ENCODE measurements at places on chromosomes 2 and 18.

- no peak for DNase-seq
These were observed 2120.4 kb upstream of the PIK3C3 start for GRCh38 chr18:39834636-39835035.

GRCh38 chr2:240368781-240369331 lies 66.6 kb upstream of the GPC1 start:
- no peak for DNase-seq

GRCh38 chr2:138155304-138155703 lies 191.0 kb downstream of the HNMT start:
- DNase-seq, result no peak

DNA sequence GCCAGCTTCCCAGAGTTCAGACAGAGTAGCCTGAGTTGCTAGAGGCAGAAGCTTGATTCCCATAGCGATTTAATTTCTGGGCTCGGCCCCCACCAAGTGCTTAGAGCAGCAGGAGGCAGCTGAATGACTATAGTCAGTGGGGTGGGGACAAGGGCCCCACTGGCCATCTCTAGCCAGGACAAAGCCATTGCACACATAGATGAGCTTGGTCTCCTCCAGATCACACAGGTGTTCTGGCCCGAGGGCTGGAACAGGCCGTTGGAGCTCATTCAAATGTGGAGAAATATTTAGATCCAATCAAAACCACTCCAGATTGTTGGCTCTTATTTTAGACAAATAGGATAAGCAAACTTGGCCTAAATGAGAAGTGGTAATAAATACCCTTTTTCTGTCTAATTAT lies 287.3 kb upstream of the NCKAP5 start:
- DNase-seq, result no peak

- peak; percentile 98 for DNase-seq
These were observed 222.1 kb downstream of the MTX2 start for GRCh38 chr2:176491172-176491904.

DNA sequence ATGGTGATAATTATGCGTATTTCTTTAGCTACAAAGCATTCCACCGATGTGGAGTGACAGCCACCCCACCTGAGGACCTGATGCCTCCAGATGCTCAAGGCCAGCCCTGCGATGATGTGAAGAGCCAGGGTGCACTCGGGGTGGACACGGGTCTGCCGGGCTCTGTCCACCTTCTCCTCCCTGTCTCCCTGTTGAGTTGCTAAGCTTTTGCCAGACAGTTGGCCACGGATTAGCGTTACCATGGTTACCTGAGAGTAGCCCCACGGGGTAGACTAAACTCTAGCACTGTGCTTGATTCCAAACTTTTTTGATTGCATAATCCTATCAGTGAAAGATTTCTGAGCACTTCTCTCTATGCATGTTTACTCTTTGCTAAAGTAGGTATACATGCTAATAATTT lies 86.2 kb downstream of the SMIM21 start:
- DNase-seq, result no peak

DNA sequence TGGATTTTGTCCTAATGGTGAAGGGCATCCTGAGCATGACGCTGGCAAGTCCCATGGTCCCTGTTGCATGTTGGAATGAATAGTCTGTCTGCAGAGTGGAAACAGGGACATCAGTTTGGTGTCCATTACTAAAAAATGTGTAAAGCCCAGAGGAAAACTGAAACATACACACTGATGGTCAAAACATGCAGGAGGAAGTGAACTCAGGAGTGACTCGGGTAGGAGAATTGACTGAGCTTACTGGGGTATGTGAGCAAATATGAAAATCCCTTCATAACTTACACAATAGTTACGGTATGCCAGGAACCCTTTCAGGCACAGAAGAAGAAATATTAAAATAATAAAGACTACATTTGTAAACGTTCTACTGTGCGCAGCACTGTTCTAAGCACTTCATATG lies 5.6 kb upstream of the SOX11 start:
- DNase-seq, result no peak

DNA sequence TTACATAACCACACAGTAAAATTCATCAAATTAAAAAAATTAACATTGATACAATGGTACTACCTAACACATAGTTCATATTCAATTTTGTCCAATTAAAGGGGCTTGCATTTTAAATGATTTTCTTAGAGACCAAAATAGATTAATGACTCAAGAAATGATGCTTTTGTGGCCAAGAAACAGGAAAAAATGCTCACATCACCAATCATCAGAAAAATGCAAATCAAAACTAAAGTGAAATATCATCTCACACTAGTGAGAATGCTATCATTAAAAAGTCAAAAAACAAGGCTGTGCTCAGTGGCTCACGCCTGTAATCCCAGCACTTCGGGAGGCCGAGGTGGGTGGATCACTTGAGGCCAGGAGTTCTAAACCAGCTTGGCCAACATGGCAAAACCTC lies 235.6 kb downstream of the PIK3C3 start:
- DNase-seq, result no peak

DNA sequence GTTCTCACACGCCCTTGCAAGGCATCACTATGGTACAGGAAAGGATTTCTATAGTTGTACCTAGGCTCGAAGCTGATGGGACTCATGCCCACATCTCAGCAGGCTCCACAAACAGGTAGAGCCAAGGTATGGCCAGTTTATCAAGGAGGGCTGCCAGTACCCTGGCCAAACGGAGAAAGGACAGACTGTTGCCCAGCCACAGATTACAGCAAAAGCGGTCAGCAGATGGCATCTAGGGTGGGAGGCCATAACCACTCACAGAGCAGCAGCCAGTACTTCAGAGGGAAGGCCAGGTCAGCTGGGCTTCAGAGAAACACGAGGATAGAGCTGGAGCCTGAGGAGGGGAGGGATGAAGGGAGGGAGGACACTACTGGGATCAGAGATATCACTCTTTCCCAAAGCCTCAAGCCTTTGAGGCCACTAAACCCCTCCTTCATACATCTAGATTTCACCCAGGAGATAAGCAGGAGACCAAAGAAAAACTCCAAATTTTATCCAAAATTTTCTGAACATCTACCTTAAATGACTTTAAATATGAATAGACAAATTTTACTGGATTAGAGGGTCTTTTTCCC lies 904.2 kb upstream of the NXPH2 start:
- no peak for DNase-seq

- no peak for DNase-seq
These were observed 136.1 kb upstream of the LGALSL start for GRCh38 chr2:64317707-64318475.

DNA sequence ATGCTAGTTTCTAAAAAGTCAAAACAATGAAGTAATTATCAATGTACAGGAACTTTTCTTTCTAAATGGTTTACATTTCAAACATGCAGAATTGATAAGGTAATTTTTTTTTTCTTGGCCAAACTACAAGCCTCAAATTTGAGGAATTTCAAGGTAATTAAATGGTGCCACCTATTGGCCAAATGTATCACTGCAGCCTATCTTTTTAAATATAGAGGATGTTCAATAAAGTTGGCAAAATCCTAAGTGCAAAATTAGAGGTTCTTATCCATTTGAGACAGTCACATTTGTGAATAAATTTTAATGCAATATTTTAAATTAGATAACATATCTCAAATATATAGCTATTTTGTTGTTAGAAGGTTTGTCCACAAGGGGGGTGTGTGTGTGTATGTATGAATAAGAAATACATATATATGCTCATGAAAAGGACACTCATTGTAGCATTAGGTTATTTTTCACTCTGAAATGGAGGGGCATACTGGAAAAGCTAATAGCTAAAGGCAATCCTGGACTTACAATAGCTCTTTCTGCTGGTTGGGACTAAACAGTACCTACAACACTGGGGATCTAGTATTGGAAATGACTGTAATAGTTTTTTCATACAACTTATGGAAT lies 26.2 kb downstream of the MMADHC start:
- DNase-seq, result peak; percentile 42

- DNase-seq, result peak; percentile 52
These were observed 144.3 kb upstream of the SERTAD2 start for GRCh38 chr2:64797881-64798575.

DNA sequence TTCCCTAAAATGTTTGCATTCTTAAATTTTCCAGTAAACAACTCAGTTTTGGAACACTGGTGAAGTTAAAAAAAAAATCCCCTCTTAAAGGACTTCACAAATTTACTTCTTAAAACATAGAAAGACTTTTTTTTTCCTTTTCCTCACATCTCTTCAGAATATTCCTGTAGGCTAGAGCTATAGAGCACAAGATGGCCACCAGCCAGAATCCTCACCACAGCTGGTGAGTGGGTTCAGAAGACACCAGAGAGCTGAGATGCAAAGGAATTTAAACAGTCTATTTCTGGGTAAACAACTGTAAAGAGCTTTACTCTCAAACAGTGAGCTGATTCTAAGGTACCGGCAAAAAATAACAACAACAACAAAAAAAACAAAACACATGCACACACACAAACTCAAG lies 252.8 kb downstream of the LRP1B start:
- DNase-seq, result no peak

DNA sequence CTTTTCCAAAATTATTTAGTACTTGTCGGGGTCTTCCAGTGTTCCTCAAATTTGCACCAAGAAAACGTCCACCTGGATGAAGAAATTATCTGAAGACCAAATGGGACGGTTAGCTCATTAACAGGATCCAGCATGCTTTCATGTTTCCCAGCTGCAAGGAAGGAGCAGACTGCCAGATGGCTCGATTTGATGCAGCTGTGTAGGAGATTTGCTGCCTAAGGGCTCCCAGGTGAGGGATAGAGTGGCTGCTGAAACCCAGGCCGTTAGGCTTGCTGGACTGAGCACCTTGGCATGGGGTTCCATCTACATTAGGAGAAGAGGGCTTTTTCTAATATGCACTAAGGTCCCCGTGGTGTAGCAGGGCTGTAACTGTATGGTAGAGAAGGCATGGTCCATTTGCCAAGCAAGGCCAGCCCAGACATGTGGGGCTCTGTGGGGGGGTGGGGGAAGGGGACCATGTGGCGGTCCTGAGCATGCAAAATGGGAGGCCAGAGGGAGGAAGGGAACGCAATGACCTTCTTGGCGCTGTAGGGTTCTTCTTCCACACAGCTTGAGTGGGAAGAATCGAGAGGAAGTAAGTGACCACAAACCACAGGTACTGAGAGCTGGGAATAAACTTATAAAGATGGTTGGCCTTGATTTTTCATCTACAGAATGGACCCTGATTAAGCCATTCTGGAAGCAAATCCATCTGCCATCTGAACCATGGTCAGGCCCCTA lies 144.0 kb downstream of the TMEM163 start:
- DNase-seq, result no peak

DNA sequence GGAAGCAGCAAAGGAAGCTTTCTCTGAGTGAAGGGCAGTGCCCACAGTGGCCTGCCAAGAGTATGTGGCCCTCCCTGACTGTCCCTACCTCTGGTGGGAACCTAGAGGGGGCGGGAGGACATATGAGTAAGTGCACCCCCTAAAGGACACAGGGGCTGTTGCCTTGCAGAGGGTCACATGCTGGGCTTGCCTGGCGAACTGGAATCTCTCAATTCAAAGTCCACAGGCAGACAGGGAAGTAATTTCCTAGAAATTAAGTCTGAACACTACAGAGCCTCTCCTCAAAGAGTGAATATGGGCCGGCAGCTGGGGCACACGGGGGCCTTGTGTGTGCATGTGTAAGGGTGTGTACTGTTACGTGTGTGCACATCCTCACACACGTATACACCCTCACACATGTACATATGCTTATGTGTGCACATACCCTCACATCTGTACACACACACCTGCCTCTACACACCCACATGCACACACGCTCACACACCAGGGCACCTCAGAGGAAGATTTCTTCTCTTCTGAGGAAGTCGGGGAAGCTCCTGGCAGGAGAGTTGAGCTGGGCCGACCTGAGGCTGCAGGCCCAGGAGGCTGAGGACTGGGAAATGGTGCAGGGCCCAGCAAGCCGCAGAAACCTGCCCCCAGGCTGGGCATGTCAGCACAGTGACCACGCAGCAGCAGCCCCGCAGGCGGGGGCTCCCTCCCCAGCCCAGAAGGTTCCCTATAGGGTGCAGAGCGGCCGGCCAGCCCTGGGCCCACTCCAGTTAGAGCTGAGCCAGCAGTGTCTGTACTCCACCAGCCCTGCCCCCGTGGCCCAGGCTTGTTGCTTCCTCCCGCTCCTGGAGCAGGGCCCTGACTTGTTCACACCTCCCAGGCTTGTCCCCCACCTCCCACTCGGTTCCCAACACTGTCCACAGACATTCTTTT lies 77.4 kb upstream of the TAF1B start:
- no peak for DNase-seq

DNA sequence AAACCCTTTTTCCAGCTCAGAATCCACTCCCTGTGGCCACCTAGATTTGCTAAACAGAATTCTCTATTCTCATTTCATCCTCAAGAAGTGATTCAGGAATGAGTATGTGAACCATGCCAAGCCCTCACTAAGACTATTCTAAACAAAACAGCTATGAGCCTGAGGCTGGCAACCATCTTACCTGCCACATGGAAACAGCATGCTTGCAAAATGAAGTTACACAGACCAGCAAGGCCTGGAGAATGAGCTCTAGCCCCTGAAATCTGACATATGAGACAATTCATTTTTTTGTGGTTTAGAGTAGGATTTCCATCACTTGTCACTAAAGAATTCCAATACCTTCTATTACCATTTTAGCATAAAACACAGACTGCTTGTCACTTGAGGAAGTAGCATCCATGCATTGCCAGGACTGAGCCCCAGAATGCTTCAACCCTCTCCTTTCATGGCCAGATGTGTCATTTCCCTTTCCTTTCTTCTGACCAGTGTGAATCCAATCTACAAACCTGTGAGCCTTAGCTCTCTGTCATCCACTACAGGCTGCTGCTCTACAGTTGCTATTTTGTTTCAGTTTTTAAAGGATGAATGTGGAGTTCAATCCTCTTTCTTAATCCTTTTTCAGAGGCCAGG lies 744.3 kb upstream of the ACVR2A start:
- DNase-seq, result no peak

GRCh38 chr2:217085543-217085942 lies 225.7 kb upstream of the TNP1 start:
- DNase-seq, result no peak

DNA sequence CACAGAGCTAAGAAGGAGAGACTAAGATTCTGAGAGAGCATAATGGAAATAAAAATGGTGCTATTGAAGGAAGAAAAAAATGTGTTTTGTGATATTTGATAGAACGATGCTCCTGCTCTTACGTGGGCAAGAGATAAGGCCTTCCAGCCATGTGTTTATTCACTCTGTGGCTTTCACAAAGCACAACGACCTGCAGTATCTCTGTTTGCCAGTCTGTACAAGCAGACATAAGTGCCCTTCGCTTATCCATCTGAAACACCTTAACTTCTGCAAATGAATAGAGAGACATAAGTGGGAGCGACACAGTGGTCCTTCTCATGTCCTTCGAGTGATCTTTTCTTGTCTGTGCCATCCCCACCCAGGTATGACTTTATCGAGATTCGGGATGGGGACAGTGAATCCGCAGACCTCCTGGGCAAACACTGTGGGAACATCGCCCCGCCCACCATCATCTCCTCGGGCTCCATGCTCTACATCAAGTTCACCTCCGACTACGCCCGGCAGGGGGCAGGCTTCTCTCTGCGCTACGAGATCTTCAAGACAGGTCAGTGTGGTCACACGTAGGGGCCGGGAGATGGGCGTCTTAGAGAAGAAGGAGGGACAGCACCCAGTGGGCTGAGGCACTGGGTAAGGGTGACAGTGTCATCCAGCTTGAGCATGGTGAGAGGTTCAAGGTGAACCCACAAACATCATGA lies 33.7 kb downstream of the NRP2 start:
- DNase-seq, result no peak

All from EL (cell line).